H1 (cell line): ENCODE measurements at places on chromosomes 12 and 14.
A peak's percentile ranks its signal among the peaks of the same experiment; 100 is the strongest.

DNA sequence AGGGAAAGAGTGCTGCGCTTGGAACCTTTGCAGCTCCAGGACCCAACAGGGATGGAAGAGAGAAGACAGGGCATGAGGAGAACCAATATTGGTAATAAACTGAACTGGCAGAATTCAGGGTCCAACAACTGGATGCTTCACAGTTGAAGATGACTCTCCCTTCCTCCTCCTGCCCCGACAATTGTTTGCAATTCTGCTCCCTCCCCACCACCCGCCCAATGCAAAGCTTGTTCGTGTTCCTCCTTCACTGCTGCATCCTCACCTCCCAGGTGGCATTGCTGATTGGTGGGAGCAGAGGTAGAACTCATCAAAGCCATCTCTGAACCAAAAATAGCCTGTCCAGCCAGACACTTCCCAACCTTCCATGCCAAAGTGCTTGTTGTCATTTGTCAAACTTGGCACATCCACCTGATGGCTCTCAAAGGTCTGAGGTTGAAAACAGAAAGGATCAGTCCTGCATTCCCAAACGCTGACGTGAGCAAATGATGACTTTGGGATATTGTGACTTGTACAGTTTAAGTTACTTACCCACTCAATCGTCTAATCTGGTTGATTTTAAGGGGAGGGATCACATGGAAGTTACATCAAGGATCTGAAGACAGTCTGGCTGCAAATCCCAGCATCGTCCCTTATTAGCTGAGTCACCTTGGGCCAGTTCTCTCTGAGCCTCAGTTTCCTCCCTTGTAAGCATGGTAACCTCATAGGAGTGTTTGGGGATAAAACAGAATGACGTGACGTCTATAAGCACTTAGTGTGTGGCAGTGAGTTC lies 242.6 kb upstream of the CRY1 start:
- no peak for DNase-seq

GRCh38 chr12:95003921-95004272 lies 400 bp upstream of the NDUFA12 start:
- DNase-seq: no peak

DNA sequence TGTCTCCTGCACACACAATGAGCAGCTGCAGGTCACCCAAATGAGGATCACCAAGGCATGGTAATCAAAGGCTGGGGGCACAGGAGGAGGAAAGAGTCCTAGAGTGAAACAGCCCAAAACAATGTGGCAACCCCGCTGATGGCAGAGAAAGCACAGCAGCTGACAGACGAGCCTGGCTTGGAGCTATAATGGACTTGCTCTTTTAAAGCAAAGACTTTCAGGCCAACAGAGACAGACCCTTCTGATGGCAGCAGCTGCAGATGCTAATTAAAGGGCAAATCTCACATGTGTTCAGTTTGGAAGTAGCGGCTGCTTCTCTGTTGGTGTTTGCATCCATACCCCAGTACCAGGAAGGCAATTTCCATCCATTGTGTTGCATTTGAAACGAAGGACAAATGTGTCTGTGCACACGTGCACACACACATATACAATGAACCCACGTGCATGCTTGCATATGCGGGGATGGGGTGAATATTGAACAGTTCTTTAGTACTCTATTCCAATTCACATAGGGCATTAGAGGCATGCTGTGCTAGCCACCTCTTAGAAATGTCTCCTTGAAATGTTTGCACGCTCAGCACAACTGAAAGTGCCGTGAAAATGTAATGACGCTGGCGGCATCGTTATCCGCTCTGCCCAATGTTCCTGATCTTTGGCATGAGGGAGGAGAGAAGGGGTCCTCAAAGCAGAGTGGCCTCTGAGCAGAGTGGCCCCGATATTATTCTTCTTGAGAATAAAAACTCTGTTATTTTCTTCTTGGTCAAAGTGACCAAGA lies 38.1 kb downstream of the CIT start:
- DNase-seq: no peak

- no peak for DNase-seq
Observed at GRCh38 chr12:11746024-11746771, 96.7 kb downstream of the ETV6 start.

GRCh38 chr14:51682411-51682810 lies 30.7 kb downstream of the FRMD6 start:
- DNase-seq: no peak

DNA sequence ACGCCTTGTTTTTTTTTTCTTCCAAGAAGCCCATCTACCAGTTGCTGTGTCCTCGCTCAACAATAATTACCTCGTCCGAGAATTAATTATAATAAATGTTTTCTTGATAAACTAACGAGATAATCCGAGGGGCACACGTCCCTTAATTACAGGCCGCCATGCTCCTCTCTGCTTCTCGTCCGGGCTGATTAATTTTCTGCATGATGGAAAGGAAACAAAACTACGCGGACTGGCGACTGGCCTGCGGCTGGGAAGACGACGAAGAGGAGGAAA lies 2.2 kb downstream of the OTX2 start:
- no peak for DNase-seq

DNA sequence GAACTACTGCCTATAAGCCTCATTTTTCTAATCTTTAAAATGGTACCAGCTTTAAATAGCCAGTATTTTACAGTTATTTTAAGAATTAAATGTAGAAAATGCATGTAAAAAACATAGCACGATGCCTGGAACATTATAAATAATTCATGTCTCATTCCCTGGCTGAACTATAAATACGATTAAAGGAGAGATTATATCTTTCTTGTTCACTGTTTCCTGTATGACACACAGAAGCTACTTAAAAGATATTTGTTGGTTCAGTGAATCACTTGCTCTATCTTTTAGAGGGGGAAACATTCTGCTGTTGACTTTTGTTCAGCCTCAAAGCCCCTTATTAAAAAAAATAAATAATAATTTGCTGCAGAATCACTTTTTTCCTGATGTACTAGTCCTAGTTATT lies 406.9 kb downstream of the LRFN5 start:
- DNase-seq: no peak

- DNase-seq: no peak
Observed at GRCh38 chr12:97595426-97595831, 132.8 kb downstream of the RMST start.

DNA sequence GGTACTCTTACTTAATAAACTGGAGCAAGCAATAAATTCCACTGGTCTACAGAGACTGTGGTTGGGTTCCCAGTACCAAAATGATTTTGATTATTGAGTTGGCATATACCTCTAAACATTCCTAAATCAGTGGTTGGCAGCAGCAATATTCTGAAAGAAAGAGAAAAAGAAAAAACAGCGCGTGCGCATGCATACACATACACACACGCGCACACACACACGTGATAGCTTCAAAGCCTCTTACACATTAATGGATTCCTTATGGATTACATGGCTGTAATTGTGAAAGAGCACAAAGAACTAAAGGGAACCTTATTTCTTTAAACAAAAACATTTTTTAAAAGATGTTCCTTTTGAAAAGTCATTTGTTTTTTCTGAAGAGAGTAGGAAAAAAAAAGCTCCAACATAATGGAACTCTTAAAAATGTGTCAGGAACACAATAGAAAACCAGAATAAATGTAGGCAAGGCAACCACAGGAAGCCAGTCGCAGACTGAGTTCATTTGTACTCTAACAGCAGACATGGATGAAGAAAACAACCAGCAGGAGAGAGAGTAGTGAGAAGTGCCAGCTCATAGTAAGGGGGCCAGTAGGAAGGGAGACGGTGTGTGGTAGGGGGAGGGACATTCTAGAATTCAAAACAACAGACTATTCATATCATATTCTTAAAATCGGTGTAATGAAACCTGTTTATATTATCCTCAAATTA lies 80.0 kb downstream of the DRAM1 start:
- DNase-seq: no peak

DNA sequence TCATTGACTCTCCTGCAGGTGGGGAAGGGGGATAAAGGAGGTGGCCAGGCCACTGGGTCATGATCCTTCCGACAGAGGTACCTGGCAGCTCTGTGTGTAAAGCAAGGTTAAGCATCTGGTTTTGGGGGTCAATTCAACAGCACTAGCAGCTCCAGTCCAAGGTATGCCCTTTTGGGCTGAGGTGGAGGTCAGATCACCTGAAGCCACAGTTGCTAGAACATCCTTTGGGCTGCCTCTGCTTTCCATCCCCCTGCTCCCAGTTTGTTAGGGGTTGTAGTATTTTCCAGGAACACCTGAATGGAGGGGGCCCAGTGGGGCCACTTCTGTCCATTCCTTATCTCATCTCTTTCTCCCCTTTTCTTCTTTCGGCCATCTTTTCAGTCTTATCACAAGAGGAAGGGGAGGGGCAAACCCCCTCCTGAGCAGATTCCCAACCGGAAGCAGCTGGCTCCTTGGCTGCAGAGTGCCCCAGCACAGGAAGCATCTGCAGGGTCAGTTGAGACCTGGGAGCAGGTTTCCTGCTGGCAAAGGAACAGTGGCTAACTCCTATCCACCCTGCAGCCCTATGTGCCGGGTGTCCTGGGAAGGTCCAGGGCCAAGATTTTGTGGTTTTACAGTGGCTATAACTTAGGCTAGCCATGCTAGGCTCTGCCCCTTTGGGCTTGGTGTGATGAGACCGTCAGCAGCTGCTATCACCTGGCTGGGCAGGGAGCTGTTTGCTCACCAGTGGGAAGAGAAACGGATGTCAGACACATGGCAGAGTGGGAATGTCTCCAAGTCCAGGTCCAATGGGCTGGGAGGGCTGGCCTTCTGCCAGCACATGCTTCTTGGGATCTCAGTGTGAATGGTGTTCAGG lies 40.2 kb downstream of the SH2B3 start:
- peak; percentile 72 for DNase-seq

GRCh38 chr12:11555195-11555594 lies 94.3 kb upstream of the ETV6 start:
- no peak for DNase-seq

- DNase-seq: no peak
Observed at GRCh38 chr12:73951956-73952703, 585.5 kb upstream of the ATXN7L3B start.

GRCh38 chr12:60752589-60752988 lies 1156.8 kb downstream of the SLC16A7 start:
- DNase-seq: no peak

GRCh38 chr12:45098766-45099165 lies 47.9 kb upstream of the DBX2 start:
- no peak for DNase-seq

GRCh38 chr12:121582583-121583333 lies 1.9 kb upstream of the KDM2B start:
- peak; percentile 71 for DNase-seq

DNA sequence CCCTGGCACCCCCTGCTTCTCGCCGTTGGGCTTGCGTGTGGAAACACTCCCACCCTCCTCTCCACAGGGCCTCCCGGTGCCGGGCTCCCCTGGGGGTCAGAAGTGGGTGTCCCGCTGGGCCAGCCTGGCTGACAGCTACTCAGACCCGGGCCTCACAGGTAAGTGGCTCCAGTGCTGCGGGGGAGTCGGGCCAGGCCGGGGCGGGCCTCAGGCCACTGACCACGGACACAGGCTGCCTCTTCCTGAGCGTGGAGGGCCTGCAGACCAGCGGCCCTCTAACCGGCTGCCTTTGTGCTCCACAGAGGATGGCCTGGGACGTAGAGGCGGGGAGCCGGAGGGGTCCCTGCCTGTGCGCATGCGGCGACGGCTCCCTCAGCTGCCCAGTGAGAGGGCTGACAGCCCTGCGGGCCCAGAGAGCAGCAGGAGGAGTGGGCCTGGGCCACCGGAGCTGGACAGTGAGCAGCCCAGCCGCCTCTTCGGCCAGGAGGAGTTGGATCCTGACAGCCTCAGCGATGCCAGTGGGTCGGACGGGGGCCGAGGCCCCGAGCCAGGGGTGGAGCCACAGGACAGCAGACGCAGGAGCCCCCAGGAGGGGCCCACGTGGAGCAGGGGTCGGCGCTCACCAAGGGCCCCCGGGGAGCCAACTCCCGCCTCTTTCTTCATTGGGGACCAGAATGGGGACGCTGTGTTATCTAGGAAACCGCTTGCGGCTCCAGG lies 21.1 kb downstream of the CEP170B start:
- DNase-seq: peak; percentile 39

- DNase-seq: no peak
Observed at GRCh38 chr14:94282991-94283723, 9.9 kb downstream of the SERPINA10 start.

DNA sequence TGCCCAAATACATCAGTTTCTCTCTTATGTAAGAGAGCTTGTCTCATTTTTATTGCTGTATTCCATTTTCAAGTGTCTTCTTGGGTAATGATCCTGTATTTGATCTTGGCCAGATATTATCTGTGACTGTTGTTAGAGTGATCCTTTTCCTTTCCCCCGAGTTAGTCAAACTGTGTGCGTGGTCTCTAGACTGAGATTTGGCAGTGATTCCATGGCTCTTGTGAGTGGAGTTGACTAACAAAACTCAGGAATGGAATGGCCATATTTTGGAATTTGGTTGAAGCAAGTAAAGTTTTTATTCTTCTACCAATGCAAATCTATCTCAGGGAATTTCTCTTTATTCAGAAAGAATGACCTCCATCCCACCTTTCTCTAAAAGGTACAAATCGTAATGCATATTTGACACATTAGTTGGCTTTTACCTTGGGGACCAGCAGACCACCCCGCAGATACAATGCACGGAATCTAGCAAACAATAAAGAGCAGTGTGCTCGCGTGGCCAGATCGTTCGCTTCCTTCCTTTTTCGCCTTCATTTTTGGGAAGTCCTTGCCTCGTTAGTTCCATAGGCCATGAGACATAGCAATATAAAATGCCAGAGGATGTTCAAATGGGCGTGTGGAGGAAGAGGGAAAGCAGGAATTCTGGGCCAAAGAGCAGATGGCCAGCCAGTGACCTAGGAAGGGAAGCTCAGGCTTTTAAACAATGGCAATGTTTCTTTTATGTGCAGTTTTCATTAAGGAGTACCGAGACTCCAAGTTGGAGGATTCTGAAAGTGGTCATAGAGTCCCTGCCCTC lies 24.4 kb downstream of the ETV6 start:
- no peak for DNase-seq

DNA sequence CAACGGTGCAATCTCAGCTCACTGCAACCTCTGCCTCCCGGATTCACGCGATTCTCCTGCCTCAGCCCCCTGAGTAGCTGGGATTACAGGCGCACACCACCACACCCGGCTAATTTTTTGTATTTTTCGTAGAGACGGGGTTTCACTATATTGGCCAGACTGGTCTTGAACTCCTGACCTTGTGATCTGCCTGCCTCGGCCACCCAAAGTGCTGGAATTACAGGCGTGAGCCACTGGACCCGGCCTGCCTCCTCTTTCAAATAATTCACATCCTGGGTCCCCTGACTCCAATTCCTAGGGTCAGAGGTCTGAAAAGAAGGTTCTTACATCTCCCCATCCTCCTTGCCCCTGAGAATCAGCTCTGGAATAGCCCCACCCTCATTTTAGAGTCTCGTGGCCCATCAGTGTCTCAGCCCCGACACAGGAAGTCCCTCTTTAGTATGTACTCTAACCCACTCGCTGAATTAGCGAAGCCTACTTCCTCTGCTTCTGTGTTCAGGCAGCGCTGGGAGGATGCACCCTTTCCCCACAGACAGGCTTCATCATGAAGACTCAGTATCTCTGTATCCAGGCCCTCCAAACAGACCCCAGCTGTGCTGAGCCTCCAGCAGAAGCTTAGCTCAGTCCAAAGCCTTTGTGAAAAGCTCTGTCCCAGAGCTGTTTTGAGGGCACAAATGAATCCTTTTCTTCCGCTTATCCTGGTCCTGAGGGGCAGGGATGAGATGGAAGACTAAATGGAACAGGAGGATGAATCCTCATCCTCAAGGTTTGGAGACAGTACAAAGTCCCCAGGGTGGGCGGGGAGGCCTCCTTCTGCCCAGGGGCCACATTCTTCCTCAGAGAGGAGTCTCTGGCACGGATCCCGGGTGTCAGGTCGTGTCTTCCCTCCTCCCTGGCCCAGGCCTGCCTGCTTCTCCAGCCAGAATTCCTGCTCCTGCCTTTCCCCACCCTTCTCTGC lies 3.5 kb downstream of the LPAR5 start:
- DNase-seq: no peak
